Upper lobe of right lung (tissue), 1 donor: ENCODE measurements at places on chromosomes 12 and 14. TPM values are rescaled to one million over a fixed set of nuclear protein-coding genes. Genes with fewer than 3 reads are reported as not detected.

Gene SLC25A21
- 0.35 TPM for total RNA-seq

Gene AMDHD1
- 1.4 TPM for total RNA-seq

Gene RNU4-1
- 2,477 TPM for total RNA-seq

- no peak overlapping the region for H3K27ac ChIP-seq
- no peak for DNase-seq
- no peaks in the 10 kb centered on the region for H3K36me3 ChIP-seq
- H3K27me3 ChIP-seq, result no peaks in the 10 kb centered on the region
- no peaks in the 10 kb centered on the region for H3K4me1 ChIP-seq
- H3K4me3 ChIP-seq, result no peak overlapping the region
These were observed 50.9 kb upstream of the PKP2 start for GRCh38 chr12:32947206-32948067.

Gene PARP11
- 14.5 TPM for total RNA-seq

DNA sequence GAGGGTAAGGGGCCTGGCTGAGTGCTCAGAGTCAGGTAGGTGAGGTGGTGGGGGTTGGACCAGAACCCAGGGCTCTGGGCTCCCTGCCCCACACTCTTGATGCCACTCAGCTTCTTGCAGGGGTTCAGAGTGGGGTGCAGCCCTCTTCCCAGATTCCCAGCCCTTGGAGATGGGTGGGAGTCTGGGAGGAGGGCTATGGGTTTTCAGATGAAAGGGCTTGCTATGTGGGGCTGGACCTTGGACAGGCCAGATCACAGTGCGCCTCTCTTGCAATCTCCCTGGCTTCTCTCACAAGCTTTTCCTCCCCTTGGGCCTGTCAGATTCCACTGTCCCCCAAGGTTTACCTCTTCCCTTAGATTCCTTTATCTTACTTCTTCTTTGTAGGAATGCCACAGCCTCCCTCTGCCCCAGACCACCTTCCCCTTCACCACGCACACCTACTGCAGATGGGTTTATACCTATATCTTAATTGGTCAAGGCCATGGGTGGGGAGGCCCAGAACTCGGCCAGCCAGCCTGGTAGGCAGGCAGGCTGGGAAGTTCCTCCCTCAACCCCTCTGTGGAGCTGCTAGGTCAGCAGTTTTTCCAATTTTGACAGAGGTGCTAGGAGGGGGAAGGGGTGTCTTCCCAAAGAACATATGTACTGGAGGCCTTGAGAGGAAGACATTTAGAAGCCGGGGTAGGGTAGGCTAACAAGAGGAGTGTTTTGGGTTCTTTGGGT lies 1.4 kb downstream of the NYNRIN start:
- H3K27ac ChIP-seq, result peak overlapping the region; percentile 14
- peak overlapping the region; percentile 75 for H3K4me3 ChIP-seq
- H3K27me3 ChIP-seq, result no peaks in the 10 kb centered on the region
- peaks cover 50% of the 10 kb centered on the region for H3K4me1 ChIP-seq
- no peaks in the 10 kb centered on the region for H3K36me3 ChIP-seq
- DNase-seq, result no peak

DNA sequence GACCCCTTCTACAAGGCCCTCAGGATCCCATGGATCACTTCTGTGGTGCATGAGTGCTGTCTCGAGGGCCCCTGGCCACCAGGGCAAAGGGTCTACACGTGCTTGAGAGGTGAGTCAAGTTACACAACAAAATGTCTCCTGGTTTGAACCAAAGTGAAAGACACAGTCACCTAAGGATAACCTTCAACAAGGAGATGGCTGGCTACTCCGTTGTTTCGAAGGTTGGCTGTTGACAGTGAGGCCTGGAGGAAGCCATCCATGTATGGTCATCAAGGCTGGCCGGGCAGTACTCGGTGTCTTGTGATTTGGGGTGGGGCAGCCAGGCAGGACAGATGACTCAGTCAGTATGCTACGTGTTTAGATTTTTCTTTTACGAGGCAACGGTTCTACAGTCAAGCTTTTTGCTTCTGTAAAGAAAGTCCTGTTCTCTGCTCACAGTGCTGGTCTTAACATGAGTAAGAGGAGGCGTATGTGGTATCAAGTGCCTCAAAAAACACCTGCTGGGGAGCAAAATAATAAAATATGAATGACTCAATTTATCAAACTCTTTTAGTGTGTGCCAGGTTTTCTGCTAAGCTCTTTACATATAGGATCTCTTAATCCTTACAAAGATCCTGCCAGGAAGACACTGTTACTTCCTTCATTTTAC lies 18.0 kb upstream of the NT5DC3 start:
- no peaks in the 10 kb centered on the region for H3K4me1 ChIP-seq
- DNase-seq, result no peak
- H3K4me3 ChIP-seq, result no peak overlapping the region

DNA sequence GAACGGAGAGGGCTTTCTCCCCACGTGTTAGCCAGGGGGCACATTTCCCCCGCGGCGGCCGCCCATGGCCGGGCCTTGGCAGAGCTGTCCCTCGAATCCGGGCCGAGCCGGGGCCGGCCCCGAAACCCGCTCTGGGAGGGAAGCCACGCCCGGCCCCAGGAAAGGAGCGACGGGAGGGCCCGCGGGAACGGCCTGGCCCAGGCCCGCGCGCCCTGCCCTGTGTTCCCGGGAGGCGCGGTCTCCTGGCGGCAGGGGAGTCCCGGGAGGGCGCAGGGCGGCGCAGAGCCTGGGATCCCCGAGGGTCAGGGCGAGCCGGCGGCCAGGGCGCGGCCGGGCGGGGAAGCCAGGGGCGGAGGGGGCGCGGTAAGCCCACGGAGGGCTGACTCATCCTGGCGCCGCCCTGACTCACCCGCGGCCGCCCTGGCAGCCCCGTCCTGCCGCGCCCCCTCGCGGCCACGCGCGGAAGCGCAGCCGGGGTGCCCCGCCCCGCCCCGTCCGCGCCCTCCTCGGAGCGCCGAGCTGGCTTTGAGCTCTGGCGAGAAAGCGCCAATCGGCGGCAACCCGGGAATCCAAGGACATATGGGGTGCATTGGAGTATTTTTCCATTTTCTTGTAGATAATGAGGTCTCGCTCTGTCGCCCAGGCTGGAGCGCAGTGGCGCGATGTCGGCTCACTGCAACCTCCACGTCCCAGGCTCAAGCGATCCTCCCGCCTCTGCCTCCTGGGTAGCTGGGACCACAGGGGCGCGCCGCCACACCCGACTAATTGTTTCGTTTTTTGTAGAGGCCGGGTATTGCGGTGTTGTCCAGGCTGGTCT lies 31.8 kb upstream of the PLEKHG6 start:
- peak overlapping the region; percentile 60 for H3K4me3 ChIP-seq
- no peaks in the 10 kb centered on the region for H3K36me3 ChIP-seq
- H3K27me3 ChIP-seq, result no peaks in the 10 kb centered on the region
- DNase-seq, result peak; percentile 96
- peaks cover 37% of the 10 kb centered on the region for H3K4me1 ChIP-seq

- H3K4me3 ChIP-seq, result no peak overlapping the region
- no peaks in the 10 kb centered on the region for H3K36me3 ChIP-seq
- no peaks in the 10 kb centered on the region for H3K4me1 ChIP-seq
- H3K27me3 ChIP-seq, result no peaks in the 10 kb centered on the region
These were observed 21.9 kb upstream of the CDCA4 start for GRCh38 chr14:105042813-105043212.

DNA sequence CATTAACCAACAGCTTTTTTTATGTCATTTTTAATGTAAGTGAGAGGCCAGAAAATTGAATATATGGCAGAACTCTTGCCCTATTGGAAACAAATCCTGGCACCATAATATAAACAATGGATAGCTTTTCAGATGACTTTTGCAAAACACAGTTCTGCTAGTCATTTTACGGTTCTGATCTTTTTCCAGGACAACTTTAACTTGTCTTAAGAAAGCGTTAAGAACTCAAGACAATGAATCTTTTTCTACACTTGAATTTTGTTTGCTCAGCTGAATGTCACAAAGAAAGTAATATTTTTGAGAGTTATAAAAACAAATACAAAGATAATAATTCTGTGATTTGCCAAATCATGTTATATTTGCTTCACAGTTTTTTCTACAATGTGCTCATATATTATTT lies 13.2 kb downstream of the KERA start:
- no peak for DNase-seq
- no peaks in the 10 kb centered on the region for H3K36me3 ChIP-seq

DNA sequence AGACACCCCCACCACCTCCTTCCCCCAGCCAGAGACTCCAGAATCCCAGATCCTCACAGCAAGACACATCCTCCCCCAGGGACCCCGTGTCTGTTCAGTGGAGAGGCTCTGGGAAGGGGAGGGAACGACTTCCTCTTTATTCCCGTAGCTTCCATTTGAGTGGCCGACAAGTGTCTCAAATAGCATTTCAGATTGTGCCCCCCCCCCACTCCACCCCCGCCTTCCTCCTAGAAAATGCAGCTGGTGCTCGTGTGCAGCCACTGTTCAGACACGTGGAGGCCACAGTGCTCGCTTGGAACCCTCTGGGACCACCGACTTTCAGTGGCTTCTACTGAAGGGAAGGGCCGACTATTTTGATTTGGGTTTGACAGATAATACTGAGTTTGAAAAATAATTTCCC lies 14.3 kb downstream of the PPP2R5C start:
- no peaks in the 10 kb centered on the region for H3K27me3 ChIP-seq
- no peak for DNase-seq
- H3K36me3 ChIP-seq, result no peaks in the 10 kb centered on the region
- peaks cover 4% of the 10 kb centered on the region for H3K4me1 ChIP-seq
- no peak overlapping the region for H3K27ac ChIP-seq
- H3K4me3 ChIP-seq, result no peak overlapping the region

Gene TAS2R31
- 3.0 TPM for total RNA-seq

Gene OTUB2
- total RNA-seq, result 1.0 TPM

Gene RD3L
- total RNA-seq, result not detected

DNA sequence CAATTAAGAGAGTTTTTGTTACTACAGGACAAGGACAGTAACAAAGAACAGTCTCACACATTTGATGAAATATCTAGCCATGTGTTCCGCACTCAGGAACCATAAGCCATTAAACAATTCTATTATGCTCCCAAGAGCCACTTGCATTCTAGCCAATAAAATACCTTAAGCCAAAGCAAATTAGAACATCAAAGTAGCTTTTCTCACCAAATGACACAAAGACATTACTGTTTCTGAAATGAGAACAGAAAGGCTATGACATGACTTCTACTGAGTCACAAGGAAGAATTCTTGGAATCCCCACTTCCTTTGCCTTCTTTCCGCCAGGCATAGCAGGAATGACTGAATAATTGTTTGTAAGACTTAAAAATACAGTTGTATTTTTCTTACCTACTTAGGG lies 445.8 kb downstream of the ATP23 start:
- H3K36me3 ChIP-seq, result no peaks in the 10 kb centered on the region
- no peaks in the 10 kb centered on the region for H3K4me1 ChIP-seq
- no peak overlapping the region for H3K27ac ChIP-seq

Gene PKP2
- total RNA-seq, result 1.9 TPM

DNA sequence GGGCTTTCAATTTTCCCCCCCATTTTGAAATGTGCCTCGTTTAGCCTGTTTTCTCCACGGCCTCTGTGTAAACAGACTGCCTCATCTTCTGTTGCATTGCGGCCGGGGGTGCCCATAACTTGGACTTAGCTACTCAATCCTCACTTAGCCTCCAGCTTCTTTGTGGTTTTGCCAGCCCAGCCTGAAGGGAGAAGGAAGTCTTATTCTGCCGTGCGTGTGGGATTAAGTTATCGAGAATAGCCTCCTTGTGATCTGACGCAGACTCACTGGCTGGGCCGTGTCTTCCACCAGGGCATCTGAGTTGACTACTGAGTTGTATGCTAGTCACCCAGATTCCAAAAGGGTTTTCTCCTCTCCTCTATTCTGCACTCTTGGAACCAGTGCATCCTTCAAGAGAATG lies 8.1 kb downstream of the PRKAB1 start:
- H3K27me3 ChIP-seq, result no peaks in the 10 kb centered on the region
- H3K4me1 ChIP-seq, result peaks cover 34% of the 10 kb centered on the region

GRCh38 chr14:56357428-56357827 lies 222.2 kb upstream of the TMEM260 start:
- no peak overlapping the region for H3K27ac ChIP-seq
- H3K4me3 ChIP-seq, result no peak overlapping the region

DNA sequence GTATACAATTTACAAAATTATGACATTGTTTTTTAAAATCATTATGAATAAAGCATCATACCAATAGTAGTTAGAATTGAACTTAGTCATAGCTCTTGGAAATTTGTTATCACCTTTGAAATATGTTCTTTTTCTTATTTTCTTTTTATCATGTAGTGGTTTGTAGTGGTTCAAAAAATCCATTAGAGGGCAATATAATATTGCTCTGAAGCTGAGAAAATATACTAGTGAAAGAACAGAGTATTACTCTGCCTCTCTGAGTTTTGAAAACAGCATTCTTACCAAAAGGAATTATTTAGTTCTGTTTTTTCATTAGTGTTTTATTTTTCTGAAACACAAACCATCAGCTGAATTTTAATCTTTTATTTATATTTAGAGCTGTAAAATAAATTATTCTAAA lies 76.2 kb downstream of the PDZRN4 start:
- H3K36me3 ChIP-seq, result no peaks in the 10 kb centered on the region
- DNase-seq, result no peak
- H3K27ac ChIP-seq, result no peak overlapping the region
- no peaks in the 10 kb centered on the region for H3K4me1 ChIP-seq

Gene PRPH
- not detected for total RNA-seq

- no peak for DNase-seq
- no peaks in the 10 kb centered on the region for H3K4me1 ChIP-seq
- no peaks in the 10 kb centered on the region for H3K36me3 ChIP-seq
These were observed 503.2 kb downstream of the MED13L start for GRCh38 chr12:115774148-115774895.

DNA sequence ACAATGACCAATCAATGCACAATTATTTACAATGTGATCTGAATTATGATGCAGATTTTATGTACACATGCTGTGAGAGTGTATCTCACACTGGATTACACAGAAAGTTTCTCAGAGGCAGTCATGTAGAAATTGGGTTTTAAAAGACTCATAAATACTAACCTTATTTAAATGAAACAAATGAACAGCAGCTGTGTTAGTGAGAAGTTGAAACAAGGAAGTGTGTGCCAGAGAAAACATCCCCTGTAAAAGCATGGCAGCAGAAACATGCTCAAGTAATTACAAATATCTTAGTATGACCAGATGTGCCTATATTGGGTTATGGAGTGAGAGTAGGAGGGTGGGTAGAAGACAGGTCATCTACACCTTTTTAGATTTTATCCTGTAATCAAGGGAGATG lies 723.7 kb downstream of the C12orf50 start:
- H3K4me1 ChIP-seq, result no peaks in the 10 kb centered on the region
- H3K27me3 ChIP-seq, result no peaks in the 10 kb centered on the region
- H3K36me3 ChIP-seq, result no peaks in the 10 kb centered on the region

DNA sequence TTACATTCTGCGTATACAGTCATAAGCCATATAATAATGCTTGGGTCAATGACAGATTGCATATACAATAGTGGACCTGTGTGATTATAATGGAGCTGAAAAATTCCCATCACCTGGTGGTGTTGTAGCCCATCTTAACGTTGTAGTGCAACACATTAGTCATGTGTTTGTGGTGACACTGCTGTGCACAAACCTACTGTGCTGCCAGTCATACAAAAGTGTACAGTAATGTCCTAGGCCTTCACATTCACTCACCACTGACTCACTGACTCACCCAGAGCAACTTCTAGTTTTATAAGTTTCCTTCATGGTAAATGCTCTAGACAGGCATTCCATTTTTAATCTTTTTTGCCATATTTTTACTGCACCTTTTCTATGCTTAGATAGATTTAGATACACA lies 194.8 kb upstream of the SEL1L start:
- H3K4me3 ChIP-seq, result no peak overlapping the region
- no peaks in the 10 kb centered on the region for H3K27me3 ChIP-seq
- DNase-seq, result no peak
- no peaks in the 10 kb centered on the region for H3K4me1 ChIP-seq
- H3K36me3 ChIP-seq, result no peaks in the 10 kb centered on the region
- no peak overlapping the region for H3K27ac ChIP-seq

Gene MSI1
- total RNA-seq, result 0.46 TPM

GRCh38 chr12:27984275-27984674 lies 11.7 kb upstream of the PTHLH start:
- no peak for DNase-seq
- H3K27me3 ChIP-seq, result no peaks in the 10 kb centered on the region
- no peaks in the 10 kb centered on the region for H3K36me3 ChIP-seq
- H3K4me3 ChIP-seq, result no peak overlapping the region
